ENCODE measurements at places on chromosomes 6 and 20.
A peak's percentile ranks its signal among the peaks of the same experiment; 100 is the strongest.

GRCh38 chr6:155980014-155980767 is 524.6 kb upstream of the NOX3 start:
- no peak for DNase-seq

- no peak for DNase-seq
Observed at GRCh38 chr6:2823104-2823850, 18.4 kb downstream of the SERPINB1 start.

DNA sequence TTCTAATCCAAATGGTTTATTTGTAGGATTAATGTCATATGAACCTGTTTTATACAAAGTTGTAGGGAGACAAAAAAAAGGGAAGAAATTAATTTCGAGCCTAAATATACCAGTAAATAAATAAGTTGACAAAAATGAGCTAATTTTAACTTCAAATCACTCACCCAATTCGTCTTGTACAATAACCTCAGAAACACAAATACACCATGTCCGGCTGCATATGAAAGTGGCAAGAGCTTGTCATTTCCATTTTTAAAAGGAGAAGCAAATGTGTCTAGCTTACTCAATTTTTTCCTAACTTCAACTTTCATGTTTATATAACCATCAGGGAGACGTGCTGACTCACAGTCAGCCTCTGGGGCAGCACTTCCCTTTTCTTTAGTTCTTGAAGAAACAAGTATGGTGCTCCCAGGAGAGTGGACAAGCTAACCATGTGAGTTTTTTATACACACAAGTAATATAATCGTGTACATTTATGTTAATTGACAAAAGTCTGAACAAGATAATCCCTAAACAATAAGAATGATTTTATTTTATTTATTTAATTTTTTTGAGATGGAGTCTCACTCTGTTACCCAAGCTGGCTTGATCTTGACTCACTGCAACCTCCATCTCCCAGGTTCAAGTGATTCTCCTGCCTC is 55.5 kb upstream of the SGK1 start:
- DNase-seq = peak; percentile 34

DNA sequence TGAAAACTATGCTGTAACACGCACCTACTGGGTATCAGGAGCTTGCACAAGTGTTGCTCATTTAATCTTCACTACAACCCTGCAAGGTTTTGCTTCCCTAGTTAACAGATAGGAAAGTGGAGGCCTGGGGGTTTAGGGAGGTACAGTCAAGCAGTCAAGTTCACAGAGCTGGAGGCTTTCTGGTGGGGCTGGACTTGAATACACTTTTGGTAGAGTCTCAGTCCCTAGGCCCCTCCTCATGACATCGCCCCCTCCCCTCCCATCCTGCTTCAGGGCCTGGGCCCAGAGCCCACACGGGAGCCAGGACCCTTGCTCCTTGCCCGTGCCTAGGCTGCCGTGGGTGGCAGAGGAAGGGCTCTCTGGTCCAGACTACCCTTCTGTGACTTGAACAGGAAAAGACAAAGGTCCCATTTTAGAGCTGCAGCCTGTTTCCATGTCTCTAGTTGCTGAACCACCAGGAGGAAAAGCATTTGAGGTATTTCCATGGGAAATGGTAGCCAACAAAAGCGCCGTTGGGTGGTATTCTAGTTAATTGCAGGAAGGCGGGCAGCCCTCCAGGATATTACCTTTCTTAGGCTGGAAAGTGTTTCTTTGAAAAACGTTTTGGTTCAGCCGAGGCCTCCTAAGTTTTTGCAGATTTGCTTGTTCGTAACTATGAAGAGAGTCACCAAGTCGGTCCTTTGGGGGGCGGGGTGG is 84.9 kb downstream of the CDC5L start:
- no peak for DNase-seq

DNA sequence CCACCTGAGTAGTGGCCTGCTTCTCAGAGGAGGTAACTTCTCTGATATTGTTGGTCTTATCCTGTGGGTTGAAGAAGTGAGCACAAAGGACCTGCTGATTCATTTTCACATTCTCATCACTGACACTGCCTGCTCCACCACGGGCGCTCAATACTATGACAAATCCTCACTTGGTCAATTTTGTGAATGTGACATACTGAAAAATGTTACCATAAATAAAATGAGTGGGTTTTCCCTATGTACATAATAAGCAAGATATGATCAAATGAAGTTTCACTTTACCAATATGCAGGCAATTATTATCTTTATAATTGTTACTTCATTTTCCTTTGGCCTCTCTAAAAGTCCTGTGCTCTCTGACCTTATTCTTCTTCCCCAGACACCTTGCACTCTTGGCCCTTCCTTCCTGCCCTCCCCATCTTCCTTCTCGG is 71.5 kb upstream of the RIPOR2 start:
- DNase-seq = no peak

GRCh38 chr20:62537649-62538292 is 62.0 kb upstream of the GATA5 start:
- DNase-seq = no peak

- DNase-seq = no peak
Observed at GRCh38 chr6:148064406-148065134, 278.1 kb upstream of the SASH1 start.

DNA sequence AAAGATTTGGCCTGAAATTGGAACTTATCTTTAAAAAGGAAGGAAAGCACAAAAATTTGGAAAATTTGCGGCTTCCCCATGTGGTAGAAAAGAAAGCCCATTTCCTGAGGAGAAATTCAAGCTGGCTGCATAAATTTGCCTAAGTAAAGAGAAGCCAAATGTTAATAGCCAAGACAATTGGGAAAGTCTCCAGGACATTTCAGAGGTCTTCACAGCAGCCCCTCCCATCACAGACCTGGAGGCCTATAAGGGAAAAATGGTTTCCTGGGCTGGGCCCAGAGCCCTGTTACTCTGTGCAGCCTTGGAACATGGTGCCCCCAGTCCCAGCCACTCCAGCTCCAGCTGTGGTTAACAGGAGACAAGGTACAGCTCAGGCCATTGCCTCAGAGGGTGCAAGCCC is 736.5 kb downstream of the HACE1 start:
- no peak for DNase-seq

DNA sequence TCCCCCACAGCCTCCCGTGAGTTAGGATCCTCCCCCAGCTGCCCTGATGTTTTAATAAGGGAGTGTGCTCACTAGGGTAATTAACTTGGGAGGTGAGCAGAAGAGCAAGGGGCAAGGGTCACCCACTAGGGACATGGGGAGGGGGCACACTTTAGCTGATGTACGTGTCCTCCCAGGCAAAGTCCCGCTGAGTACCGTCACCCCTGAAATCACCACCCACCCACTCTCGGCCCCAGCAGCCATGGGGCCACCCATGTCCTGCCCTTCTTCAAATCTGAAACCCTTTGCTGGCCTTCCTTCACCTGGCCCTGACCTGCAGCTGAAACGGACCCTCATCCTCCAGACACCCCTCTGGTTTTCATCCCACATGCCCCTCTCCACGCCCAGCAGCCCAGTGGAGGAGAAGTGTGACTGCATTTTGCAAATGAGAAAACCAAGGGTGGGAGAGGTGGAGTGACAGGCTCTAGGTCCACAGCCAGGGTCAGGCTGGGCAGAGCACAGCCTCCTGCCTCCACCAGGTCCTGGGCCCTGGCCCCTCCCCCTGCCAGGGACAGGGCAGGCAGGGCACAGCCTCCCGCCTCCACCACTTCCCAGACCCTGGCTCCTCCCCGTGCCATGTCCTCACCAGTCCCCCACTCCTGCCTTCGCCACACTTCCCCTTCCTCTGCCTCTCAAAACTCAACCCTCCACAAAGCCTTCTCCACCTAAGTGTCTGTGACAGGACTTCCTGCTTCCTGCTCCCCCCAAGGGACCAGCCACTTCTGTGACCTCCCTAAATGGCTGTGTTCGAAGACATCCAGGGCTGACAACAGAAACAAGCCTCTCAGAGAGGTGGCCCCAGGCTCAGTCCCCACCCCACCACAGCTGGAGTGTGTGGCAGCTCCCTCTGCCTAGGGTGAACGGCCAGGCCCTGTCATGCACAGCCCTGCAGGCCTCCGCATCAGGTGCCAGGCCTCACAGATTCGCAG is 15.1 kb downstream of the ACSS1 start:
- no peak for DNase-seq

GRCh38 chr20:17443131-17443858 is 87.9 kb downstream of the BFSP1 start:
- no peak for DNase-seq

- DNase-seq = peak; percentile 34
Observed at GRCh38 chr6:162778603-162779002, 50.8 kb downstream of the PACRG start.

DNA sequence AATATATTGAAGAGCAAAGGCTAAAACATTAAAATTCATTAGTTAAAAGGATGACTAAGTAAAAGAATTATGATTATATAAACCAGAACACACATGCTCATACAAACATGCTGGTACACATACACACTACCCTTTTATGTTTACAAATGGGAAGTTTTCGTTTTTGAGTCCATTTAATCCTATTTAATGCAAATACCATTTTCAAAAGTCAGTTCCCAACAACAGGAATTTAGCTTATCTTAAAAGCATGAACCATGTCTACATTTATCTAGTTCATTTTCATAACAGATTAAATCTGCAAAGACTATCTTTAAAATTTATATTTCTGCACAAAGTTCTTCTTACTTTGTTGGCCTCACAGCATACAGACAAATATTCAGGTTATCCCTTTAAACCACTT is 42.5 kb downstream of the MAN1A1 start:
- DNase-seq = no peak

DNA sequence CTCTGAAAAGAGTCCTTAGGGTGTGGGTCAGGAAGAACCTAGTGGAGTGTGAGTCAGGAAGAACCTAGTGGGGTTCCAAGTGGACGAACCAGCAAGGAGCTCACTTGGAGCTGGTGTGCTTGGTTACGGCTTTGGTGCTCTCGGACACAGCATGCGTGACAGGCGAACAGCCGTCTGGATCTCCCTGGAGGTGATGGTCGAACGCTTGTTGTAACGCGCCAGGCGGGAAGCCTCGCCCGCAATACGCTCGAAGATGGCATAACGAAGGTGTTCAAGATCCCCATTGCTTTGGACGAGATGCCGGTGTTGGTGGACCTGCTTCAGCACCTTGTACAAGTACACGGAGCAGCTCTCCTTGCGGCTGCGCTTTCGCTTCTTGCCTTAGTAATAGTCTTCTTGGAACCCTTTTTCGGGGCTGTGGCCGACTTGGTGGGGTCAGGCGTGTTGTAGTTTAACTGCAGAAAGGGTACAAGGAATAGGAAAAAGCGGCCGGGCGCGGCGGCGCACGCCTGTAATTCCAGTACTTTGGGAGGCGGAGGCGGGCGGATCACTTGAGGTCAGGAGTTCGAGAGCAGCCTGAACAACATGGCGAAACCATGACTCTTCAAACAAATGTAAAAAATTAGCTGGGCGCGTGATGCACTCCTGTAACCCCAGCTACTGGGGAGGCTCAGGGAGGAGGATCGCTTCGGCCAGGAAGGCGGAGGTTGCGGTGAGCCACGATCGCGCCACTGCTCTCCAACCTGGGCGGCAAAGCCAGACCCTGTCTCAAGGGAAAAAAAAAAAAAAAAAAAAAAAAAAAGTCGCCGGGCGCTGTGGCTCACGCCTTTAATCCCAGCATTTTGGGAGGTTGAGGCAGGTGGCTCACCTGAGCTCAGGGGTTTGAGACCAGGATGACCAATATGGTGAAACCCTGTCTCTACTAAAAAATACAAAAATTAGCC is 48.0 kb downstream of the OR2B2 start:
- DNase-seq = no peak

GRCh38 chr6:43940393-43941087 is 170.5 kb downstream of the VEGFA start:
- no peak for DNase-seq

GRCh38 chr6:73532293-73532692 is 11.5 kb upstream of the EEF1A1 start:
- no peak for DNase-seq

DNA sequence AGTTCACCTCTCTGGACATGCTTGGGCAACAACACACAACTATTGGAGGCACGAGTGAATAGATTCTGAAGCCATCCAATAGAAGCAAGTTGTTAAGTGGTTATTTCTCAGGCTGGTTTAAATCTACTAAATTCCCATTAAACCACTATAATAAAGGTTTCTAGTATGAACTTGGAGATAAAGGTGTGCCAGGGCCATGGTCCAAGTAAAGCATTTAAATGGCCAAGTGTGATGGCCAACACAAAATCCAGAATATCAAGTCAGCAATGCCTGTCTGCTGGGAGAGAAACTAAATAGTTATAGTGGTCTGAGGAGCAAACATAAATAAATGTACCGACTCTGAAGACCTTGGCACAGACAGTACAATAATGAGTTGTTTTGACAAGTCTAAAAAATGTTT is 294.3 kb upstream of the STXBP5 start:
- no peak for DNase-seq

GRCh38 chr6:12467706-12468670 is 177.8 kb downstream of the EDN1 start:
- DNase-seq = no peak

DNA sequence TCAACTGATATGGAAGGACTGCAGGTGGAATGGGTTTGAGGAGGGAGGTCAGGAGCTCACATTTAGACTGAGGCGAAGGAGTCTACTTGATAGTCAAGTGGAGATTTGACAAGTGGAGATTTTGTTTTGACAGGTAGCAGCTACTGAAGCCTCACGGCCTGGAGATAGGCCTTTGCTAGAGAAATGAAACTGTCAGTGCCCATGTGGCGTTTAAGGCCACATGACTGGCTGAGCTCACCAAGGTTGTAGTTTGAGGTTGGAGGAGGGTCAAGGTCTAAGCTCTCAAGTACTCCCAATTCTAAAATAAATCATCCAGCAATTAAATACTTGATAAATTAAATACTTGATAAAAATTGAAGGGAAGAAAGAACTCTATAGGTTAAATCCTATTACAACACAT is 80.1 kb upstream of the C6orf118 start:
- DNase-seq = no peak

DNA sequence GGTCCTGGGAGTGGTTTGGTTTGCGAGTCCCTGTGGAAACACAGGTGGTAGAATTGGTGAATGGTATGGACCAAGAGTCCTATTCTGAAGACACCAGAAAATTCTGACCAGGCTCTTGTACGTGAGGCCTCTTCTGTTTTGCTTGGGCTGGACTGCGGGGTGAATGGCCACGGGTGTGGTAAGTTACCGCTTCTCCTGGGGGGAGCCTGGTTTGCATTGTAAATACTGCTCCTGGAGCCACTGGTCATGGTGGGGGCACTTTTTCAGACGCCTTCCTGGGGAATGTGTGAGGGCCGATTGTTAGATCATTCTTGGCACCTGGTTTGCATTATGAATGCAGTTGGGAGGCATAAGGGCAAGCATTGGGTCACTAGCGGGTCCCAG is 25.4 kb upstream of the EPB41L1 start:
- DNase-seq = no peak

- no peak for DNase-seq
Observed at GRCh38 chr6:166395778-166396177, 13.0 kb upstream of the MPC1 start.
